ENCODE measurements at places on chromosomes 16 and 17. TPM values are rescaled to one million over a fixed set of nuclear protein-coding genes. Genes with fewer than 3 reads are reported as not detected.

The HOXB3 gene
- 11.1 TPM for total RNA-seq

The CDRT4 gene
- total RNA-seq, result 3.4 TPM

The SRCIN1 gene
- total RNA-seq, result not detected

The GDE1 gene
- 61.5 TPM for total RNA-seq

The HBA1 gene
- total RNA-seq, result not detected

The ADAM11 gene
- total RNA-seq, result 0.79 TPM

The CRHR1 gene
- total RNA-seq, result not detected

The SPATA22 gene
- total RNA-seq, result 0.13 TPM

The ZNF624 gene
- 5.2 TPM for total RNA-seq

The KIF2B gene
- not detected for total RNA-seq

The CHD9NB gene
- 2.7 TPM for total RNA-seq

The MC1R gene
- 7.9 TPM for total RNA-seq

The CA7 gene
- total RNA-seq, result not detected
